ENCODE measurements at places on chromosomes 1 and 21.

DNA sequence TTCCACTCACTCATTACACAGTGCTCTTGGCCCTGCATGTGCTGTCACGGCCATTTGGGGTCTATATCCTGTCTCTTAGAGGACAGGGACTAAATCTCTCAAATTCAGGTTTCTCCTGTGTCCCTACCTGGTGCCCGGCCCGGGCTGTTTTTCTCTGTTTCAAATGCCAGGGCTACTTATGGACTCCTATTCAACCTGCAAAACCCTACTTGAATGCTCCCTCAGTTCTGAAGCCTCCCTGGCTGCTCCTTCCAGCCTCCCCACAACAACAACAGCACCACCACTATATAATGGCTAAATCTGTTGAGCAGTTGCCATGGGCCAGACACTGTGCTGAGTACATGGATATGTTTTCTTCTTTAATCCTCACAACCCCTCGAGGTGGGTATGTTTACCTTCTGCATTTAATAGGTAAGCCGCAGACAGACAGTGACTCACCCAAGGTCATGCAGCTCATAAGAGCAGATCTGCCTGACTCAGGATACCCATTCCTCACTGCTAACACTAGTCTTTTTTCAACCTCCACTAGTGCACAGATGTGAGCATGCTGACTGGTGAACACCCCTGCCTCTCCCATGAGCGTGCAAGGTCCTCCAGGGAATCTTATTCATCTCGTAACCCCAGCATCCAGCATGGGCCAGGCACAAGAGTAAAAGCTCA is 29.9 kb downstream of the DHRS3 start:
- no peak for DNase-seq

DNA sequence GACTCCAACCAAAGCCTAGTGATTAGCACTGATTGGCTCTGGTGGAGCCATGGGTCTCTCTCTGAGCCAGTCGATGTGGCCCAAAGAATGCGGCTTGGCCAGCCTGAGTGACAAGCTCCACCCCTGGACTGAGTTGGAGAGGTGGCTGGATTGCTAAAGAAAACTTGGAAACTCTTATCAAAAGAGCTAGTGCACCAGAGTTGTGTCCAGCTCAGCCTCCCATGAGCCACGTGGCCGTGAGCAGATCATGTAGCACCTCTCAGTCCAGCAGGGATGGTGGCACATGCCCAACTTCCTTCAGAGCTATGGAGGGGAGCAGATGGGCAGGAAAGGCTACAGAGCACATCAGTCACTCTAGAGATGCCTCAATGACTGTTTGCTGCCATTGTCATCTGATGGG is 142.8 kb upstream of the VAMP3 start:
- no peak for DNase-seq

DNA sequence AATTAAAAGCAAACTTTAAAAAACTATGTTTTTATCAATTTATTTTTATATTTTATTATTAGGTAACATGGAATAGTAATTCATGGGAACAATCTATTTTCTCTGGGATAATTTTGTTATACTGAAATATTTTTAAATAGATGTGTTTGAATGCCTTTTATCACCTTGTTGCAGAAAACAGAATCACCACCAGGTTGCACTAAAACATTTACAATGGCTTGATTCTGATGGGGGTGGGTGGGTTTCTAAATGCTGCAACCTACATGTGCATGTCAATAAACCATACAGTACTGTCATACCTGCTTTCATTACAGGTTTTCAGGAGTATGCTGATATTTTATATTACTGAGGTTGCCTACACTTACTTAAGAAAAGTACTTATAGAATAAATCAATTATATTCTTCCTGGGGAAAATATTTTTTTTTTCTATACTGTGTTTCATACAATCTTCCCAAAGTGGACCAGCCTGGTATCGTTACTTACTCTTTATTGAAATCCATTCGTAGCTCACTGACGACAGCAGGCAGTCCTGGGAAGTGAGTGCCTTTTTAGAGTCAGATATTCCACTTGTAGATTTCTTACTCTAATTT is 132.8 kb downstream of the PTPRC start:
- no peak for DNase-seq

DNA sequence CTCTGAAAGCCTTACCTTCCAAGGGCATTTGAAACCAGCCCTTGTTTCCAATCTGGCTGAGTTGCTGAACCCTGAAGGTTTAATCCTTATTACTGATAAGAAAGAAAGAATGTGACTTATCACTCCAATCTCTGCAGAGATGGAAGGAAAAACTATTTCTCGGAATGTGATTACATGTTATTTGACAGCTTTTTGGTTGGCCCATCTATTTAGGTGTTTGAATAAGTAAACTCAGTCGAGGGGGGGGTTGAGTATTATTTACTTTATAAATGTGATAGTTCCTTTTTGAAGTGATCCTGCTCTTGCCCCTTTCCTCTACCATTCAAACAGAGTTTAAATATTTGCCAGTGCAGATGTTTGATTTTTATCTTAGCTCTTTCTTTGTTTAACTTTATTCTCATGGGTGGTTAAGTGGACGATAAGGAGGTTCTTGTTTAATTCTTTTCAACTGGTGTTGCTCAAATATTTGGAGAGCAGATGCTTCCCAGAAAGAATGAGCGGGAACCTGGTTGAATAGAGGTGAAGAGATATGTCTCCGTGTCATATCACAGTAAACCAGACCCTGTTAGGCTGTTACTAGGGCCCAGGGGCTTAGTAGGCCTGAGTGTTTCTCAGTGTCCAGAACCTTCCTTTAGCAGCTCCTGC is 126.1 kb downstream of the CACHD1 start:
- no peak for DNase-seq

GRCh38 chr1:40630488-40631223 is 34.8 kb downstream of the RIMS3 start:
- peak; percentile 53 for DNase-seq

GRCh38 chr1:225654277-225654597 is 1.3 kb upstream of the ENAH start:
- no peak for DNase-seq

DNA sequence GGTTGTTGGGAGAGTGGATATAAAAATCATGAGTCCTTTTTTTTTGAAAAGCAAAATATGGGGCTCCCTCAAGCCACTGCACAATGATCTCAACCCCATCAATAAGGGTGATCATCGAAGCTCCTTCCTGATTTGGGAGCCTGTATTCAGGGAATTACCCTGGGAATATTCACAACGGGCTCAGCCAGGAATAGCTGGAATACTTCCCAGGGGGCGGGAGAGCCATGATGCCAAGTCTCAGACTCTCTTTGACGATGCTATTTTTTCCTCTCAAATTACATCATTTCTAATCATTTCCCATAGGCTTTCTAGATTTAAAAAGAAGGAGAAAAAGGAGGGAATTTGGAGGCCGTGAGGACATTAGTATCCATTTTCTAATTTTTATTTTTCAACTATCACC is 18.4 kb downstream of the OLIG1 start:
- no peak for DNase-seq

DNA sequence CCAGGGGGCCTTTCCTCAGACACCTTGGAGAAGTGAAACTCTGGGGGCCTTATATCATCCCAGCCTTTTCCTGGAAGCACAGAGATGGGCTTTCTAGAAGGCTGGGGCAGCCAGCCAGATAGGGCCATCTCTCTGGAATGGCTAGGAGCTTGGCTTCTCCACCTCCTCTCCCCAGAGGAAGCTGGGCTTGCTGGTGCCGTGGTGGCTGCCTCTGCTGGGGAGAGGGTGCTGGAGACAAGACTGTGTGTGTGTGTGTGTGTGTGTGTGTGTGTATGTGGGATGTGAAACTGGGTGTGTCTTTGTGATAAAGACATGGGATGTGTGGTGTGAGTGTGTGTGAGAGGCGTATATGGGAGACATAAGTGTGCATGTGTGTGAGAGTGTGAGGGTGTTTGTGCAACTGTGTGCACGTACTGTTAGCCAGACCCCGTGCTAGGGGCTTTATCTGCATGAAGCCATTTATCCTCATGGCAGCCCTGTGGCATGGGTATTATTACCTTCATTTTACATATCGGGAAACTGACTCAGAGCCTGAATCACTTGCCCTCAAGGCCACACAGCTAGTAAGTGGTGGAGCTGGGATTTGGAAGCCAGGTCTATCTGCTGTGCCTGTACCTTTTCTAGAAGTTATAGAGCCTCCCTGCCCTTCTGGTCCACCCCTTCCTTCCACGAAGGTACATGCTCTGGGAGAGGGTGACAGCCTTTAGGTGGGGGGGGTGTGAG is 44.2 kb downstream of the PTPRU start:
- no peak for DNase-seq

DNA sequence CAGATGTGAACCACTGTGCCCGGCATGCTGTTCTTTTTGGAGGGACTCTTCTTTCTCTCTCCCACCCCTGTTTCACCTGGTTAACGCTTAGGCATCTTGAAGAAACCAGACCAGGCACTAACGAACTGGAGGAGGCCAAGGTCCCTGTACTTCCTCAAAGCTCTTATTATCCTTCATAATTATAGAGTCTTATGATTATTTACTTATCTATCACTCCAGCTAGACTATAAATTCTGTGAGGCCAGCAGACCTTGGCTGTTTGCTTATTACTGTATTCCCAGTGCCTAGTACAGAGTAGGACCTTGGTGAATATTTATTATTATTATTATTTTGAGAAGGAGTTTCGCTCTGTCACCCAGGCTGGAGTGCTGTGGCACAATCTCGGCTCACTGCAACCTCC is 5.8 kb downstream of the CSF3R start:
- DNase-seq, result no peak

GRCh38 chr1:29711582-29712283 is 475.4 kb downstream of the PTPRU start:
- DNase-seq, result no peak

DNA sequence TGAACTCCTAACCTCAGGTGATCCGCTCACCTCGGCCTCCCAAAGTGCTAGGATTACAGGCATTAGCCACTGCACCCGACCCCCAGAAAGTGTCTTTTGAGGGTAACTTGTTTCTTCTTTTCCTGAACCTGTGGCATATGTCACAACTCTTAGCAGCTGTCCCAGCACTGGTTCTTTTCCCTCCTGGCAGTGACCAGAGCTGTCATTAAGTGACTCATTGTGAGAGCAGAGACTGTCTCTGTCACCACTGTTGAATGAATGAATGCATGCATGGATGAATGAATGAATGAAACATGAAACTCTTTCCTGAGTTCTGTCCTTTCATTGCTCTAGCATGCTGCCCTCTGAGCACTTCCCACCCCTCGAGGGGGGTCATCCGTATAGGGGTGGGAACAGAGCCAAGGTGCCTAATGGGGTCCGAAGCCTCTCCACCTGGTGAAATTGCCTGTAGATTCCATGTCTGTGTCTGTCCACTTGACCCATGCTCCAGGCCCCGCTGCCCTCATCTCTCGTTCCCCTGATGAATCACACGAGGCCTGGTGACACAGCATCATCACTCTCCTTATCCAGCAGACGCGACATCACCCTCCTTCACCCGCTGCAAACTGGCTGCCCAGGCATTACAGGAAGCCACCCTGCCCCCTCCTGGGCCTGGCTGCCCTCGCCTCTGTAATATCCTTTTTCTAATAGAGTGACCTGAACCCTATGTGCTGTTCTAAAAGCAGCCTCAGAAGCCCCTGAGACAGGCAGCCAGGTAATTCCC is 75.0 kb downstream of the IGSF21 start:
- no peak for DNase-seq
